ENCODE measurements at places on chromosomes 7 and 10.

GRCh38 chr10:88478256-88478655 is 104.9 kb downstream of the RNLS start:
- DNase-seq = no peak

DNA sequence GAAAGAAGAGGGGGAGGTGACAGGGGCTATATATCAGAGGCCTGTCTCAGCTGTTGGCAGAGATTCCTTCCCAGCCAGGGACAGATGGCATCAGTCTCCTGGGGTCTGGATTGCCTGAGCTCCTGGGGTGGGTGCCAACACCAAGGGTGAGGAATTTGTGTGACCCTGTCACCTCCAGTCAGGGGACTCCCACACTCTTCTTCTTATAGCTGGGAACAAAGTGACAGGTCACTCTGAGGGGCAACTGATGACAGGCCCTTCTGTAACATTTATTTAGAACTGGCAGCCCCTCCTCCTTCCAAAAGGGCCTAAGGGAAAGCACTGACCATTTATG is 53.7 kb upstream of the DUSP5 start:
- no peak for DNase-seq

DNA sequence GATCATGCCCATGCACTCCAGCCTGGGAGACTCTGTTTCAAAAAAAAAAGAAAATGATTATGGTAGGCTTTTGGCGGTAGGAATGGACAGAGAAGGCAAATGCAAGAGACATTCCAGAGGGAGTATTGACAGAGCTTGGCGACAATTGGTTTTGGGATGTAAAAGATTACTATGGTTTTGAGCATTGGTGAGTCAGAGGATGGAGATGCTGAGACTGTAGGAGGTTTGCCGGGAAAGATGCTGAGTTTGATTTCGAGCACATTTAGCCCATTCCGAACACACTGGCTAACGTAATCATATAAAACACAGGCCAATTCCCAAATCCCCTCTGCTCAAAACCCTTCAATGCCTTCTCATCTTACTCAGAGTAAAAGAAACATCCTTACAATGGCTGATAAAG is 161.6 kb upstream of the MKLN1 start:
- no peak for DNase-seq

- no peak for DNase-seq
Measured at GRCh38 chr10:44295644-44296241, 89.2 kb downstream of the CXCL12 start.

DNA sequence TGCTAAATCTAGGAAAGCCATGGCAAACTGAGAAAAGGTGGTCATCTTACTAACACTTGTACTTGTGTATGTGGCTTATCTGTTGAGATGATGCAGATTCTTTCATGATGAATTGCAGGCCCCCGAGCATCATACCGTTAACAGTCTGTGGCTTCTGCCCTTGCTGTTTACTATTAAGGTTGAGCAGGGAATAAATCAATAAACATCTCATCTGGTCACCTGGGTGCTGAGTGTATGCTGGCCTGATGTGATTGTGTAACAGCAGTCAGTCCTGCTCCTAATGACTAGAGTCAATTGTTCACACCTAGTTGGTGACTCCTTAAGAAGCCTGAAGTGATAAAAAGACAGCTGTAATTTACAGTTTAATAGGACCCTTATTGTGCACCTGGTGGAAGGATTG is 8.3 kb upstream of the GNAT3 start:
- no peak for DNase-seq

DNA sequence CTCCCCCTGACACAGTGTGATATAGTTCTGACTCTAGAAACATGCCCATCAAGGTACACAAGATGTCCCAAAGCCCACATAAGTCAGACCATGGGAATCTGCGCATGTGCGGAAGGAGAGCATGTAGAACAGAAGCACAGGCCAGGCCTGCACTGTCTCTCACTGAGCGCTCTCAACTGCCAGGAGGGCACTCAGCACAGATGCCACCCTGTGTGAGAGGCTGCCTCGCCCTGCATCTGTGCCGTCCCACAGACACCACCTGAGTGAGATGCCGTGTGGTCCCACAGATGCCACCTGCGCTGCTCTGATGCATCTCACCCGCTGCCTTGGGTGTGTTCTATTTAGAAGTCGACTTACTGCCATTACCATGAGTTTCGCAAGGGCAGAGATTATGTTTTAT is 98.4 kb downstream of the VOPP1 start:
- DNase-seq = no peak

DNA sequence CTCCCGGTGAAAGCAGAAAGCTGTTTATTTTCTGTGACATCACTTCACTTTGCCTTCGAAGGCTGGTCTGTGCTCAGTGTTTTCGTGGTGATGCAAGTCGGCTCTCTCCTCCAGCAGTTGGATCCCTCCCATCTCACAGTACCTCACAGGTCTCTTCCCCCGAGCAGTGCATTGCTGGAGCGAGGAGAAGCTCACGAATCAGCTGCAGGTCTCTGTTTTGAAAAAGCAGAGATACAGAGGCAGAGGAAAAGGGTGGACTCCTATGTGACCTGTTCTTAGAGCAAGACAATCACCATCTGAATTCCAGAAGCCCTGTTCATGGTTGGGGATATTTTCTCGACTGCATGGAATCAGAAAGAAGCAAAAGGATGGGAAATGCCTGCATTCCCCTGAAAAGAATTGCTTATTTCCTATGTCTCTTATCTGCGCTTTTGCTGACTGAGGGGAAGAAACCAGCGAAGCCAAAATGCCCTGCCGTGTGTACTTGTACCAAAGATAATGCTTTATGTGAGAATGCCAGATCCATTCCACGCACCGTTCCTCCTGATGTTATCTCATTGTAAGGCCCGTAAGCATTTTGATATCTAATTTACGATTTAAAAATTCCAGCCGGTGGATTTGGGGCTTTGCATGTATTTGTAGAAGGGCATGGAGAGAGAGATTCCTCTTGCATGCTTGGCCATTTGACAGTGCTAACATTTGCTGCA is at the start of gene LGI1:
Gene LGI1 (plus strand): TSS at position 136 of the 707 bp plus-strand sequence. CDS start 209 bp downstream, at position 345.
- DNase-seq = no peak

DNA sequence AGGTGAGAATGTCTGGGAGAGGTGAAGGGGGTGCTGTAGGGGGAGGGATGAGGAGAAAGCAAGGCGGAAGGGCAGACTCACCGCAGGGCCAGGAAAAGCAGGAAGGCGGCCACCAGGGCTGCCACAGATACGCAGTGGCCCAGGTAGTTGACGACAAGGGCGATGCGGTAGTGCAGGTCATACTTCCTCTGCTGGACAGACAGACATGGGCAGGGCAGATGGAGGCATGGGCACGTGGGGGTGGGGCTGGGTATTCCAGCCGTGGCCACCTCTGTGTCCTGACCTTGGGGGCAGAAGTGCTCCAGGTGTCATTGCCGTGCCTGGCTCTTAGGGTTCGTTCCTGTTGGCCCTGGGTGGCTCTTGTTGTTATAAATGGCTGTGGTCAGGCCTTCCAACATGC is 16.8 kb downstream of the CRHR2 start:
- no peak for DNase-seq

DNA sequence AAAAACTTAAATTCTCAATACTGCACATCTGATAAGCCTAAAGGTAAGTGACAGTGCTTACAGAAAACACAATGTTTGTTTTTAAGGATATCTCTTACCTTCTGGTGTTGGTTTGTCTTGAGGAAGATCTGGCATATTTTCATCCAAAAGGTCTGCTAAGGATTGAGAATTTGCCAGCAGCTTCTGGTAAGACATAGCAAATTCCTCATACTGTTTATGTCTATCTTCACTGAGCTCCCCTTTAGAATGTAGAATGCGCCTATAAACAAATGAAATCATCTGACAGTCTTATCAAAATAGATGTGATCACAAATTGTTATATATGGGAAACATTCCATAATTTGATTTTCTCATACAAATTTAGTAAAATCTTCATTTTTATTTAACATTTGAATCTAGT is 28.7 kb downstream of the UPF2 start:
- no peak for DNase-seq

DNA sequence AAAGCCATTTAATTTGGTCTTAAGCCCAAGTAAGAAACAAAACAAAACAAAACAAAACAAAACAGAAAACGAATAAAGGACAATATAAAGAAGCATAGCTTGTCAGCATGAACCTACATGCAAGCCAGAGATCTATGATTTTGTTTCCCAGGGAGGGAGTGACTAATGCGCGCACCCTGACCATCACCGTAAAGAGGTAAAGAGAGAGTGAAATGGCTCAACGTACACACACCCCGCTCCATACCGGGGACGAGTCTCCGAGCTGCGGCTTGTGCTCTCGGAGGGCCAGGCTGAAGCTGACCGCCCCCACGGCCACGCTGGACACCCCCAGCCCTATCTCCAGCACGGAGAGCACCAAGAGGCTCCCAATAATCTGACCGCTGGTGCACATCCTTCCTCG is 1.1 kb downstream of the TMEM196 start:
- DNase-seq = no peak

DNA sequence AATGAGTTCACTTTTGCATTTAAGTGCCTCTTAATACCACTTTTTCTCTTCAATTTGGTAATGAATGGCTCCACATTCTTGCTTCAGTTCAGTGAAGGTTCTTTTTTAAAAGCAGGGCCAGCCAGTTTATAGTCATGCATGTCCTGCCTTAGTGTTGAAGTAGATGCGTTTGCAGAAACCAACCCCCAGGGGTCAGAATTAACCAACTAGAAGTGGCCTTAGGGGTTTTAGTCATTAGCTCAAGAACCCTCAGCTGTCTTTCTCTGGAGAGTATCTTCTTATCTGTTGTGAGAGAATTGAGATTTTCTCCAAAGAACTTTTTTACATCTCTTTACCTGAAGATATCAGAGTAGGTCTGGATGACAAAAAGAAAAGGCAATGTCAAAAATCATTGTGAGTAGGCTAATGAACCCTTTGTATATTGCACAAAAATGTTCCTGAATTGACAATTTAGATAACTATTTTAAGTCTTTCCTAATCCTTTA is 82.2 kb downstream of the PIK3CG start:
- DNase-seq = peak; percentile 49

DNA sequence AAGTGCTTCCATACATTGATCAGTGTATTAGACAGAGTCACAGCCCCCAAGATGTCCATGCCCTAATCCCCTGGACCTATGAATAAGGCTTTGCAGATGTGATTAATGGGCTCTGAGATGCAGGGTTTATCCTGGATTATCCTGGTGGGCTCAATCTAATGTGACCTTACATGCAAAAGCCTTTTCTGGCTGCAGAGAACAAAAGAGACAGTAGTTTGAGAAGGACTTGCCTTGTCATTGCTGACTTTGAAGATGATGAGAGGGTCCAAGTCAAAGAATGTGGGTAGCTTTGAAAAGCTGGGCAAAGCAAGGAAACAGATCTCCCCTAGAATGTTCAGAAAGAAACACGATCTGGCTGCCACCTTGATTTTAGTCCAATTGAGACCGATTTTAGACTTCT is 238.7 kb downstream of the CCSER2 start:
- no peak for DNase-seq

DNA sequence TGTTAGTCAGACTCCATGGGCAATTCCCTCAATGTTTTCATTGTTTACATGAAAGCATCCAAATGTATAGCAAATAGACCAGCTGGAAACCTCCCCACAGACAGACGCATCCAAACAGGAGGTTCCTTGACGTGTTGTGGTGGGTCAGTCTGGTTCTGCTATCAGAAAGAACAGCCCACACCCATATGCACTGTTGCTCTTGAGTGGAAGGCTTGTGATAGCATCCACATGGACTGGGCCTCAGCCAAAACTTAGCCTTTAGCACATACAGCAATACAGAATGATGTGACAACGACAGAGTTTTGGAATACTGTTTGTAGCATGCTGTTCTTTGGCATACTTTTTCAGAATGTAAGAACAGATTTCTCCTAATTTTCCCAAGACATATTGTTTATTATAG is 299.2 kb upstream of the ETV1 start:
- no peak for DNase-seq

GRCh38 chr7:155467846-155468784 is 10.2 kb downstream of the EN2 start:
- no peak for DNase-seq

GRCh38 chr10:122191936-122192541 is 79.1 kb upstream of the BTBD16 start:
- peak; percentile 56 for DNase-seq

DNA sequence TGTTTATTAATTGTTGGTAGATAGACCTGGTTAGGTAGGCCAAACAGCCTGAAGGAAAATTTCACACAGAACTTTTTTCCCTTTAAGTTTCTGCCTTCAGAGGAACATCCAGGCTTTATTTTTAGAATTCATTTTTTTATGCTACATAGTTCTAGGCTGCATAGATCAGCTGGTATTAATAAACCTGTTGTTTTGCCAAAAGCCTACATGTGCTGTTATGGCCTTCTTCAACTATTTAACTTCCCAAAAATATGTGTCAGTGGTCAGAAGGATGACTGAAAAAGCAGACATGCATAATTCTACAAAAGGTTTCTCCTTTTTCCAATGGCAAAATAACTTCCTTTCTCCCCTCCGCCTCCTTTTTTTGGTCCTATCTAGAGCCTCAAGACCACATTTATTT is 303.0 kb upstream of the DKK1 start:
- no peak for DNase-seq

DNA sequence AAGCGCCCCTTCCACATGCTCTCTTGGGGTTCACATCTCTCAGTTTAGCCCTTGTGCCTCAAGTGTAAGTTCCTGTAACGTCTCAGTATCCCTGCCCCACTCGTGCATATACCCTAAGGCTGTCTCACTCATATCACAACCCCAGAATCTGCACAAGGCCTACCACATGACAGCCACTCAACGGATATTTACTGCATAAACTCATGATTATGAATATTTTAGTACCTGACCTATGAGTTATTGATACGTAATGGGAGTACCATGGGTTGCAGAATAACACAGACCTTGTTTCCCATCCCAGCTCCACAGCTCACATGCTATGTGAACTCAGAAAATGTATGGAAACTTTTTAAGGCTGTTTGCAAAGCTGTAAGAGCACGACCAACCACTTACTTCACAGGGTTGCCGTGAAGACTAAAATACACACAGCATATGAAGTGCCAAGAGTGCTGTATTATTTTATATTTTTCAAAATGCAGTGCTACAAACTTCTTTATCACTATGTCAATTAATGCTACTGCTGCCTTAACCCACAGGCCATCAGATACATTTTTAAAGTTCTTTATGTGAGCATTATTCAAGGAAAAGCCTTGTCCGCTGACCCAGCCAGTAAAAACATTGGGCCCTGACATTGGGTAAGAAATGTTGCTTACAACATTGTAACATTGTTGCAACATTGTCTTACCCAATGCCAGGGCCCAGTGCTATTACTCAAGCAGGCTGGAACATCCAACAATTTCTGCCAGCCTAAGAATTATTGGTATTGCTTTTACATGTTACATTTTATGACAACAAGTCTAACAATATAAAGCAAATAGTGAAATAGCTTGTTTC is 97.2 kb downstream of the JAZF1 start:
- no peak for DNase-seq

DNA sequence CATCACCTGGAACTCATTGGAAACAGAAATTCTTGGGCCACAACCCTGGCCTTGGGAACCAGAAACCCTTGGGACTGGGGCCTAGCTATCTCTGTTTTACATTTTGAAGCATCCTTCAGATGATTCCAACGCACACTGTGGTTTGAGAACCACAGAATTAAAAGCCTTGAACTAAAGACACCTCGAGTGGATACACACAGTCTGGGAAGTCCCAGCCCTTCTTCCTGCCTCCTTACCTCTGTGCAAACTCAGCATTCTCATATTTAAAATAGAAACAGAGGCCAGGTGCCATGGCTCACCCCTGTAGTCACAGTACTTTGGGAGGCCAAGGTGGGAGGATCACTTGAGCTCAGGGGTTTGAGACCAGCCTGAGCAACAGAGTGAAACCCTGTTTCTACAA is 12.9 kb downstream of the NPFFR1 start:
- DNase-seq = no peak
